ENCODE measurements at places on chromosomes 7 and 10. TPM values are rescaled to one million over a fixed set of nuclear protein-coding genes. Genes with fewer than 3 reads are reported as not detected.

DNA sequence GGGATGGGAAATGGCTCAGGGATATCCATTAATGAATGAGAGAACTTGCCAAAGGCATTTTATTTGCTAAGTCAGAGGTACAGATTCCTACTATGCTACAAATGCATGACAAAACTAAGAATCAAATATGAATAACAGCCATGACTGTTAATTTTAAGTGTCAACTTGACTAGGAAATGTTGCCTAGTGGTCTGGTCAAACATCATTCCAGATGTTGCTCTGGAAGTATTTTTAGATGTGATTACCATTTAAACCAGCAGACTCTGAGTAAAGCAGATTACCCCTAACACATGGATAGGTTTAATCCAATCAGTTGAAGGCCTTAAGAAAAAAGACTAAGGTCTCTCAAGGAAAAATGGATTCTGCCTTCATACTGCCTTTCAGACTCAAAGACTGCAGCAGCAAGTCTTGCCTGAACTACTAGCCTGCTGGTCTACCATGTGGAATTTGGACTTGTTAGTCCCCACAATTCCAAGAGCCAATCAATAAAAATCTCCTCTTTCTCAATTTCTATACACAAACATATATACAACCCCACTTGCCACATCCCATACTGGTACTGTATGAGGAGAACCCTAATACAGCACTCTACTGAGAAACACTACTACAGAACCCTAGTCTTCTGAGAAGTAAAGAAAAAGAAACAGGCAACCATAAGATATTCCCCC, 119.1 kb downstream of the NRBF2 start:
- no peak for DNase-seq

DNA sequence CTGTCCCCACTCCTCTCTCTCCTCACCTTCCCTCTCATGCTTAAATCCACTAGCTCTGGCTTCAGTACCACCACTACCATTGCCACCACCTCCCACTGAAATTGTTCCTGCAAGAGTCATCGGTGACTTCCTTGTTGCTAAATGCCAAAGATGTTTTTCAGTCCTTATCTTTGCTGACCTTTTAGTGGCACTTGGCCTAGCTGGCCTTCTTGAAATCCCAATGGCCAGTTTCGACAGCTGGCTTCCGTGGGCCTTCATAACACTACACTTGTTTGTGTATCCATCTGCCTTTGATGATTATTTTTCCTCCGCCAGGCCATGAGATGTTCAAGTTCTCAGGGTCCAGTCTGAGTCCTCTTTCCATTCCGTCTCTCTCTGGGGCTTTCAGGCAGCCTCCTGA, 118.2 kb upstream of the NANOS1 start:
- DNase-seq, result no peak

DNA sequence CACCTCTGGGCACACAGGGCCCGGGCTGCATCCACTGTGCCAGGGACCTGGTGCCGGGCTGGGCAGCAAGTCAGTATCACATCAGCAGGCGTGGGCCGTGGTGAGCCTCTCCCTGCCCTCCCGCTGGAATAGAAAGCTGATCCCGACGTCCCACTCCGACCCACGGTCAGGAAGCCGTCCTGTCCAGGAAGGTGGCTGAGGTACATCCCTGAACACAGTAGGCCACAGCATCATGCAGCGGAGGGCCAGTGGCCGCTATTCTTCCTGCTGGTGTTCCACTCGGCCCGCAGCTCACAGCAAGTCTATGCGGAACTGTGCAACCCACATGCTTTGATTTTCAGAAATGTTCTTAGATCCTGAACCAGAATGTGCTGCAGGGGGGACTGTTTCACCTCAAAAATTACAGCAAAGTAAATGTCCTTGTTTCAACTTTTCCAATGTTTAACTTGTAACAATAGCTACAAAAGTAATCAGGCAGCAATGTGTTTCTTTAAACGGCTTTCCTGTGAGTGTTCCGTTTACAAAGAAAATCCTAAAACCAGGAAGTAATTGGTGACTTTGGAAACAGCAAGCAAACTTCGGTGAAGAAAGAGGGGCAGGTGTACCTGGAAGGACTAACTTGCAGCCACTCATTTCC, 676 bp upstream of the GPR146 start:
- no peak for DNase-seq

DNA sequence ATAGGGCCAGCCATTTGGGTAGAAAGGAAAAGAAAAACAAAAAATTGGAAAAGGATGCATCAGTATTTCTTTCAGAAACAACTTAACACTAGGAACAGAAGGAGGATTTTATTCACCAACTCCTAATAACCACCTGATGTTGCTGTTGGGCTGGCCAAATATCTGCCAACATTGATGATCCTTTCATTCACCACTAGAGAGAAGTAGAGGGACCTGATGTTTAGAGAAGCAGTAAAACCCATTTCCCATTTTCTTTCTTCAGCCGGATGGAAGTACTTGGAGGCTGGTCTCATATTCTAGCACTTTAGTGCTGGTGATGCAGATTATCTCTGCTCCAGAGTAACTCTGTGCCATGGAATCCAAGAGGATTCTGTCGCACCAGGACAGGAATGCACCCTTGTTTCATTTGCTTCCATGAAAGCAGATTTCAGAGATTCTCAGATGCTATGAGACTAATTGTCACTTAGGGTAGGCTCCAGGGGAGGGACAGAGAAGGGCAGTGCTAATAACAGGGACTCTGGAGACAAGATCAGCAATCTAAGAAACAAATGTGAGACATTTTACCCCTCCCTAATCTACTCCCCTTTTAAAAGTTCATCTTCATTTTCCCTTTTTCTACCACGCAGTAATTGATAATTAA, 3.1 kb downstream of the KLLN start:
- DNase-seq, result no peak

DNA sequence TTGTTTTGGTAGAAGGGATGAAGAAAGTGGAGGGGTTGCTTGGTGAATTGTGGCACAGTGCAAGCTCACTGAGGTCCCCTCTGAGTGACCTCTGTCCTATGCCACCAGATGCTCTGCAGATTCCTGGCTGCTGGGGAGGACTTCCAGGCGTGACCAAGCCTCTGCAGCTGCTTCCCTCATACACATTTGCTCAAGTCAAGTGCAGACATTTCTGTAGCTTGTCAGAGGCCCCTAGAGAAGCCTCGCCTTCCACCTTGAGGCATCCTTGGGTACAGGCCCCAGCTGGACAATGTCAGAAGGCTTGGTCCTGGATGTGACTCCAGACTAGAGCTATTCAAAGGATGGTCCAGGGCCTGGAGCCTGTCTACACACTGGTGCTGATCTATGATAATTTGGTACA, 464.2 kb downstream of the PLXNA4 start:
- no peak for DNase-seq

GRCh38 chr7:94620703-94621118, 35.2 kb downstream of the SGCE start:
- peak; percentile 88 for DNase-seq

- no peak for DNase-seq
Measured at GRCh38 chr10:80476685-80477084, 22.6 kb downstream of the TSPAN14 start.

The FAM25A gene
- polyA plus RNA-seq, result not detected

DNA sequence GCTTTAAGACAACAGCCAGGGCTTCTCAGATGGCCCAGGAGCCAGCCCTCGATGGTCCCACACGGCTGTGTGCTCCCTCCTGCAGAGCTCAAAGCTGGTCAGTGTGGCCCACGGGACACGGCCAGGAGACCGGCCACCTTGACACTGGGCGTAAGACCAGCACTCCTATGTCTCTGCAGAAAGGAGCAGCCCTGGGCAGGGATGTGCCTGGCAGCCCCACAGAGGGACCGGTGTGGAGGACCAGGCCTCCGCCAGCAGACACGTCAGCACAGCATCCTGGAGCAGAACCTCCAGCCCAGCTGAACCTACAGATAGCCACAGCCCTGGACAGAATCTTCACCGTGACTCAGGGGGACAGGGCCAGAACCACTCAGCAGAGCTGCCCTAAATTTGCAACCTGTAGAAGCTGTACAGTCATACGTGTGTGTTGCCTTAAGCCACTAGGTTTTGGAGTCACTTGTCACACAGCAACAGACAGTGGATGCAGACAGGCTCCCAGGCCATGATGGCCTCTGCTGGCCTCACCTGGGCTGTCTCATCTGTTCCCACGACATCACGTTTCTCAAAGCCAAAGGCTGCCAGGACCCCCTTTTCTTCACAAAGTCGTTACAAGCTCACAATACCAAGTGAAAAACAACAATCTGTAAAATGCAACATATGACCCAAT, 132.4 kb downstream of the DIP2C start:
- no peak for DNase-seq

- no peak for DNase-seq
Measured at GRCh38 chr7:88835147-88835728, 39.7 kb upstream of the TEX47 start.

The AKR1D1 gene
- not detected for polyA plus RNA-seq

DNA sequence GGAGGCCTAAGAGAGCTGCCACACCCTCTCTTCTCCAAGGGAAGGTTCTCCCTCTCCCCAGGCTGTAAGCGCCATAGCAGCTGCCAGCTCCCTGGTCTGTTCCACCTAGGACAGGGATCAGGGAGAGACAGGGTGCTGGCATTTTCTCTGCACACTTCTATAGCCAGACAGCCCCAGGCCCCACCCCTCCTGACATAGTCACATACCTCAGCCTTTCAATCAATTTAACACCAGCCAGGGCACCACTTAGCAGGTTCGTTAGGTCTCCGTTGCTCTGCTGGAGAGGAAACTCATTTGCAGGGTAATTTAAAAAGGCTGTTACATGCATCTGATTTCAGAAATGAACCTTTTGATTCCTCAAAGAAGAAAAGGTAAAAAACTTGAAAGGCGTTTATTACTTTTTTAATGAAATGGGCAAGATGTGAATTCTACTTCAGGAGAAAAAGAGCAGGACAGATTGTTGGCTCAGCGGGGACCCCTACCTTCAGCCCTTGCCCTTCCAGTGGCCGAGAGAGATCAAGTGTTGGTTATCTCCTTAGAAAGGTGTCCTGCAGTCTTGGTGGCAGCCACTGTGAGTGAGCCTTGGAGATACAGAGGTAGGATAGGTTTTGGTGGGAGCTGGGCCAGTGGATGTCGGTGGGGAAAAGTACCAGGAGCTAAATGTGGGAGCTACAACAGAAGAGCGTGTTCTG, 180.5 kb upstream of the GALNT17 start:
- no peak for DNase-seq

The CYP3A4 gene
- not detected for polyA plus RNA-seq
